ENCODE measurements at places on chromosomes 1 and 21. TPM values are rescaled to one million over a fixed set of nuclear protein-coding genes. Genes with fewer than 3 reads are reported as not detected.

MSH4 gene
- total RNA-seq = 0.24 TPM

ERG gene
- total RNA-seq = 14.9 TPM

PPOX gene
- 17.3 TPM for total RNA-seq

TGFBR3 gene
- total RNA-seq = 24.1 TPM

PTGFR gene
- total RNA-seq = 18.8 TPM

HSD11B1 gene
- 3.1 TPM for total RNA-seq

RCC1 gene
- total RNA-seq = 16.1 TPM

HUNK gene
- 3.1 TPM for total RNA-seq

LAMC1 gene
- 585 TPM for total RNA-seq

CA6 gene
- not detected for total RNA-seq

TMPRSS2 gene
- total RNA-seq = 2.6 TPM

OR2T29 gene
- 10.8 TPM for total RNA-seq

C1orf115 gene
- 3.4 TPM for total RNA-seq

ZMYM1 gene
- total RNA-seq = 27.7 TPM

OR13G1 gene
- 2.2 TPM for total RNA-seq

ARHGAP30 gene
- total RNA-seq = 4.6 TPM

OPTC gene
- total RNA-seq = not detected

SYPL2 gene
- not detected for total RNA-seq

GNG4 gene
- total RNA-seq = 1.9 TPM

LRRC53 gene
- total RNA-seq = 10.4 TPM

A3GALT2 gene
- total RNA-seq = not detected

THEM5 gene
- total RNA-seq = not detected

PRELP gene
- 7.0 TPM for total RNA-seq

FCRLB gene
- not detected for total RNA-seq

Measured in umbilical cord (tissue), 2 donors.